SK-MEL-5 (cell line): ENCODE measurements at places on chromosomes 11 and 22. TPM values are rescaled to one million over a fixed set of nuclear protein-coding genes. Genes with fewer than 3 reads are reported as not detected.
A peak's percentile ranks its signal among the peaks of the same experiment; 100 is the strongest.

- no peak for DNase-seq
Measured at GRCh38 chr11:129443276-129443675, 67.6 kb downstream of the BARX2 start.

GRCh38 chr11:35045236-35045820, 93.6 kb upstream of the CD44 start:
- DNase-seq, result no peak

GRCh38 chr11:31487848-31488247, 21.6 kb downstream of the IMMP1L start:
- peak; percentile 73 for DNase-seq

DNA sequence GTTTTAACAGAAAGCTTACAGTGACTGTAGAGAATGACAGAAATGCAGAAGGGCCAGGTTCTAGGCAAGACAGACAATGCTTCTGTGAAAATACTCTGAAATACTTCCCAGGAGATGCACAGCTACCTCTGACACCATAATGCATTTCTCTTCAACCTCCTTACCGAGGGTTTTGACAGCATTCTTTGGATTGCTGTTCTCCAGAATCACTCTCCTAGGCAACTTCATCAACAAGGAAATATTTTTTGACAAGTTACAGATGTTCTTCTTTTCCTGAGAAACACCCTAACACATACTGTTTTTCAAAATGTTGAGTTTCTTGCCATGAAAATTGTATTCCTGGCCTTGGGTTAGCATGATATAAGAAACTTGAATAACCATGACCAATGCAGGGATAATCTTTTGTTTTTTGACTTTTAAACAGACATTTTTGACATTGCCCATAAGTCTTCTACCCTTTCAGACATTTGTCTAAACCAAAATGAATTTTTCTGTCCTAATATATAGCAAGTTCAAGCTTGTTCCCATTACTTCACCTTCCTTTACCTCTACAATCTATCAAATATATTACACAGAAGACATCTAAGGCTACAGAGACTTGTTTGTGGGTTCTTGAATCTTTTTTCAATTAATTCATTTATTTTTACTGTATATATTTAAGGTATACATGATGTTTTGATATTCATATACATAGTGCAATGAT, 108.1 kb downstream of the CCDC34 start:
- no peak for DNase-seq

- DNase-seq, result no peak
Measured at GRCh38 chr11:1567052-1567720, 4.9 kb downstream of the DUSP8 start.

DNA sequence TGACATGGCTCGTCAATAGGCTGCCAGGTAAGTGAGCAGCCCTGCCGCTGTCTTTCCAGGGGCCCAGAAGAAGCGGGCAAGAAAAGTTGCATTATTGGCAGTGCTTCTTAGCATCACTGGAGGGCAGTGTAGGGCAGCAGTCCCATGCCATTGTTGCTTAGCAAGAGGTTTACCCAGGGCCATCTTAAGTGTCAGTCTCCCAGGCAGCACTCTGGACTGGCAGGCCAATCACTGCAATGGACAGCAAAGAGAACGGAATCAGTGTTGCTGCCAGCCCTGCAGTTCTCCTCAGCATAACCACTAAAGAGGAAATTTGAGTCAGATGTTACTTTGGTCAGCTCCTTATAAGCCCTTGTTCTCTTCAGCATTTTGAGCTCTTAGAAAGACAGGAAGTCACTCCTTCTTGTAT, 13.4 kb upstream of the GRK2 start:
- peak; percentile 76 for DNase-seq

- no peak for DNase-seq
Measured at GRCh38 chr11:556662-557256, 3.8 kb downstream of the LMNTD2 start.

KRTAP5-8 gene
- total RNA-seq, result 0.26 TPM in 1 of 2 replicates, not detected in the other

OR51G1 gene
- not detected in 2 replicates for total RNA-seq

NRXN2 gene
- total RNA-seq, result 0.43 and 0.77 TPM in 2 replicates
